M059J (cell line): ENCODE measurements at places on chromosomes 2 and 18. TPM values are rescaled to one million over a fixed set of nuclear protein-coding genes. Genes with fewer than 3 reads are reported as not detected.

- no peak for DNase-seq
Observed at GRCh38 chr2:173676647-173677046, 288.5 kb downstream of the SP3 start.

DNA sequence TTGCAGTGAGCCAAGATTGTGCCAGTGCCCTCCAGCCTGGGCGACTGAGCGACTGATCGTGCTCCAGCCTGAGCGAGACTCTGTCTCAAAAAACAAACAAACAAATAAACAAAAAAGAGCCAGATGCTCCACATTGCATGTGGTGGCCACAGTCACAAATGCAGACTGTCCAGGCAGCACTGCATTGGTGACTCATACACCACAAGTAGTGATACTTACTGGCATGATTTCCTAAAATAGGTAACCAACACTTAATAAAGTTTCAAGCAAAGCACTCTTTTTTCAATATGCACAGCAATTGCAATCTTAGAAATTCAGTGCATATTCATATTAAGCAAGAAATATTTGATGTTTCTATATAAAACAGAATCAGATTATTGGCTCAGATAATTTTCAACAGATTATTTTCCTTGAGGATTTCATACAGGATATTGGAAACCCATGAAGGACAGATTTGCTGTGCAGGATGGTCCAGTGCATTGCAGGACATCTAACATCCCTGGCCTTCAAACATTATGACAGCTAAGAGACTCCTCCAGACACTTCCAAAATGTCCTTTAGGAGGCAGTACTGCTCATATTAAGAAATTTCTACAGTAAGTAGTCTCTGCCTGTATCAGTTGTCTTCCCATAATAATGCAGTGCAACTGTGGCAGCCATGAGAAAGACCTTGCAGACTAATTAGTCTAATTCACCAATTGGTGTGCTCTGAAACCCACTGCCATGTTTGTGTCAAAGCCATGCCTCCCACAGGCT, 10.5 kb upstream of the SLC1A4 start:
- DNase-seq: peak; percentile 72

- no peak for DNase-seq
Observed at GRCh38 chr18:12072996-12073395, 20.6 kb upstream of the ANKRD62 start.

DNA sequence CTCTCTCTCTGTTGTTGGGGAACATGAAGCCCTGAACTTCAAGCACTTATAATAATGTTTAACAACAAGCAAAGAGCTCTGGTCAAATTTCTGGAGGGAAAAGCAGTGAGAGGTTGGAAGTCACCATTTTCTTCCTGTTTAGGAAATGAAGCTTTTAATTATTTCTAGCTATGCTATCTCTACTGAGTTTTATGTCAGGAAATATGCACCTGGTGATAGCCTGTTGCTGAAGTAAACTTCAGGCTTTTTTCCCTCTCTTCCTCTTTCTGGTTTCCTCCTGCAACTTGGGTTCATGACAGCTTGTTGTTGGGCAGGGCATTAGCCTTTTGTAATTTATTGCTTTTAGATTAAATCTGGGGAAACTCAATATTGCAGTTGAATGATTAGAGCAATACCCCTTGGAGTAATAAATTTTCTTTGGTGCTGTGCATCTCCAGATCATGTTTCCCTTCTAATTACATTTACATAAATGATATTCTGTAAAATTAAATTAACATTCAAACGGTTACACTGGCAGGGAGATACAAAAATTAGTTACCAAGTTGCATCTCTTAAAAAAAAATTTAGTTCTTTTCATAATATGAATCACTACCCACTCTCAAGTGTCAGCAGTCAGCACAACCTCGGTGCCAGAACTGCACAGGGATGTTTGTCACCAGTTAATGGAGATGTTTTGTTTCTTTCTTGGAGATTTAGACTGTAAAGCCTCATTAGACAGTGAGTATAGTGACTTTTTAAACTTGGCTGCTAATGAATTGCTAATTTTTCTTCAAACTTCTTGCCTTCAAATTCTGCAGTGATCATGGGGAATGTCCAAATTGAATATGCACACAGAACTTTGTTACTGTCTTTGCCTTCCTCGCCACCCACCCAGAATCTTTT, 466.6 kb upstream of the ETAA1 start:
- peak; percentile 9 for DNase-seq

DNA sequence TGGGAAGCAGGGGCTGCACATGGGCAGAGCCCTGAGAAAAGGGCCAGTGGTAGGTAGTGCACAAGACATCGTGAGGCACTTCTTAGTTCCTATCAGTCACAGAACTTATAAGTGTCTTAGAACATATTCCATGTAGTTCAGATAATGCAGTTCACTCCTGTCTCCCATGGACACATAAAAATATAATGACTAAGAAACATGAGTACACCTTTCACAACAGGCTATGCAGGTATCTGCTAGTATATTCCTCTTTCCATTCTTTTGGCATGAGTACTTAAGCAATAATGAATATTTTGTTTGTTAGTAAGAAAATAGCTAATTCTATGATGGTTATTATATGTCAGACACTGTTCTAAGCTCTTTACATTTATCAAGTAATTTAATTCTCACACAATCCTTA, 808.4 kb downstream of the BCL11A start:
- no peak for DNase-seq

DNA sequence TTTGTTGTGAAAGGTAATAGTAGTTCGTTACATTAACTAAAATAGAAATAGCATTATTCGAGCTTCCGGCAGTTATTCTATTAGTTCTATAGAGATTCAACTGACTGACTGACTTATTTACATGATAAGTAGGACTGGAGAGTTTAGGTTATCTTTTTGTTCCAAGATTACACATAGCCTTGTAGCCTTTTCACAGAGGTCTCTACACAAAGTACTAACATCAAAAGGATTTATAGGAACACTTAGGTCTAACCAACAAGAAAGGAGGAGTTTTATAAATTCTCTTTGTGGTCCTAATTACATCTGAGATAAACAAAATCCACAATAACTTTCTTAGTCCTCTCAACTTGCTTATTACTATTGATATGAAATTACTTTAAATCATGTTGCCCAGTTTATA, 62.8 kb downstream of the SOS1 start:
- no peak for DNase-seq

OTOF gene
- total RNA-seq: 0.05 TPM in 1 of 2 replicates, not detected in the other

HOXD9 gene
- 0.57 and 0.86 TPM in 2 replicates for total RNA-seq

ZSWIM2 gene
- not detected in 2 replicates for total RNA-seq

OXER1 gene
- total RNA-seq: not detected in 2 replicates

PDE1A gene
- 3.7 and 4.8 TPM in 2 replicates for total RNA-seq
